H9 (cell line): ENCODE measurements at places on chromosomes 1 and 21. TPM values are rescaled to one million over a fixed set of nuclear protein-coding genes. Genes with fewer than 3 reads are reported as not detected.

RCSD1 gene
- 0.13 and 0.26 TPM in 2 replicates for total RNA-seq

GPR37L1 gene
- total RNA-seq, result 0.11 TPM in 2 replicates

LYPD8 gene
- not detected in 2 replicates for total RNA-seq

PLXNA2 gene
- total RNA-seq, result 0.57 and 0.64 TPM in 2 replicates

CD34 gene
- total RNA-seq, result 0.02 and 0.35 TPM in 2 replicates

SYT2 gene
- 3.2 and 3.3 TPM in 2 replicates for total RNA-seq

TSTD1 gene
- 73.7 and 77.0 TPM in 2 replicates for total RNA-seq

UBE2U gene
- not detected in 2 replicates for total RNA-seq

DNA sequence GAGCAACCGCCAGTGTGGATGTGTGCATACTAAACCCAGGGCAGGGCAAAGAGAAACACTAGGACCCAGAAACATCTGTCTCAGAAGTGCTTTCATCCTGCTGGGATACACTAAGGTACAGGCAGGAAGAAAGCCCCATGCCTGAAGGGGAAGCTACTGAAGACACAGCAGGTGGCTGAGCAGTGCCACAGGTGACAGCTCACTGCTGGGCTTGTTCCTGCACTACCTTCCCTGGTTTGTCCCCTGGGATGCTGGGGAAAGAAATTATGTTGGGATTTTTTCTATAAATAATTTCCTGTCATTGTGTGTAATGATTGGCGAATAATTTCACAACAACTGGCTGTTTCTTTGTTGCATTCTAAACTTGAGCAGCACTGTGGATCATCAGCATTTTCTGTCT lies 245.3 kb upstream of the RAB4A start:
- no peak for DNase-seq

DNA sequence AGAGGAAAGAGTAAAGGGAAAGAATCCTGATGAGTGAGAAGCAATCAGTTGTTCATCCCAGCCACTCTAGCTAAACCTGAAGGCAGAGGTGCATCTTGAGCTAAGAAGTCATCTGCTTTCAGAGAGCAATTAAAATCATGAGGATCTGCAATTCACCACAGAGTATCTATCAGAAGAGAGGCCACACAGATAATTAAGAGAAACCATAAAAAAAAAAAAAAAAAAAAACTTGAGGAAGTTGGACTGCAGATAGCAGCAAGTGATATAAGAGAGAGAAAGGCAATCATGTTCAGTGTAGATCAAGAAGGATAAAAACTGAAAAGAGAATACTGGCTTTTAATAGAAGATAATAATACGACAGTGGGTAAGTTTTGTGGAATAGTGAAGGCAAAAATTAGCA lies 17.7 kb downstream of the FOXJ3 start:
- no peak for DNase-seq

DNA sequence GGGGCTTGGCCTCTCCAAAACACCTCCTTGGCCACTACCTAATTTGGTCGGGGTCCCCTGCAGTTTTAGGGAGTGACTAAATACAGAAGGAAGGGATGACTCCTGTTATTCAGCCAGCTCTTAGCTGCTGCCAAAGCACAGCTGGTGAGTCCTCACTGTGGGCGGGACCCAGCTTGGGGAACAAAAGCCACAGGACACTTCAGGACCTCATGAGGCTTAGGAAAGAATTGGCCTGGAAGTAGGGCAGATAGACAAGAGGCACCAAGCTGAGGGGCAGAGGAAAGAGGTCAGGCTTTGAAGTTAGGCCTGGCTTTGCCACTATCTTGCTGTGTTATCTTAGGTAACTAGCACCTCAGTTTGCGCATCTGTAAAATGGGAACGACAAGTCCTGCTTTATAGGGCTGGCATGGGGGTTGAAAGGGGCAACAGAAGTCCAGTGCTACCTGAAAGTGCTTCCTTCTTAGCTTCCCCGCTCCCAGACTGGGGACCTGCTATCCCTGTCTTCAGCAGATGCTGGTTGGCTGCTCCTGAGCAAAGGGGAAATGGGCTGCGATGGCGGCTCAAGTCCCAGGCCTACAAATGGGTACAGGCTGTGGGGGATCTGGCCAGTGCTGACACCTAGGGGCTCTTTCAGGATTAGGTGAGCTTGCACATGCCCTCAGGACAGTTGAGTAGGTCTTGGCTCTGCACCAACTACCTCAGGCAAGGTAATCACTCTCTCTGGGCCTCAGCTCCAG lies 15.7 kb downstream of the IFI6 start:
- DNase-seq, result peak; percentile 89

DNA sequence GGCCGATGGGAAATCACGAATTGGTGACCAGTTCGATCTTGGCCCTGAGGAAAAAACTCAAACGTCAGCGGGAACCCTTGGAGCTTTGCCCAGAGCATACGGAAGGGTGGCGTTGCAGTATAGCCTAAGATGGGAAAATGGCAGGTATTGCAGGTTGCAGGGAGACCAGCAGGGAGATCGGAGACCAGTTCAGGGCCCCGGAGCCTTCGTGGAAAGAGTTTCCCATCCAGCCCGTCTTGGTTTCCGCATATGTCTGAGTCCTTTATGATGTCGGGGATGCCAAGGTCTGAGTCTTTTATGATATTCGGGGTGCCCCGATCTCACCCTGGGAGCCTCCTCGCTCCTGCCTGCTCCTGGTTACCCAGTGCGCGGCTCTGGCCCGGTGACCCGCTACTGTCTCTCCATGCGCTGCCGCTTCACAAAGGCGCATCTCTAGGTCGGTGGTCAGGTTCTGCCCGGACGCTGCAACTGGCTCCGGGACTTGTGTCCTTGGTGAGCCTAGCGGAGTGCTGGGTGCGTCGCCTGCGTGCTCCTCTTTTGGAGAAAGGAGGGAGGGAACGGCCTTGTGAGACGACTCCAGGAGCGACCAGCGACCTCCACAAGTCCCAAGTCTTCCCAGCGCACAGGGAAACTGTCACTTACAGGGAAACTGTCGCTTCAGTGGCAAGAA lies 94.2 kb downstream of the PRKAB2 start:
- no peak for DNase-seq

DNA sequence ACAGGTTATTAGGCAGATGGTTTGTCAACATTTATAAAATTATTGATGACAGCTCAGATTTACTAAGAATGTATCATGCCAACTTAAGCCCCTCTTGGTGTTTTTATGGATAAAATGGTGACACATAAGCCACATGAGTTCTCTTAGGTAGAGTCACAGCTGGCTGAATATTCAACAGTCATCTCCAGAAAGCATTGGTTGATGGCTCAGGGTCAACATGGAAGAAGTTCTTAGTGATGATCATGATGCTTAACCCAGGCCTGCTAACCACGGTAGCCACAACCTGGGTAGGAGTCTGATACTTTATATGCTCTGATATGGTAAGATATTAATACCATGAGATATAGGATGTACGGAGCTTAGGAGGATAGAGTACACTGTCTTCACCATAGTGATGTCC lies 46.4 kb upstream of the SIPA1L2 start:
- no peak for DNase-seq

- no peak for DNase-seq
Observed at GRCh38 chr1:3345792-3346191, 108.7 kb upstream of the ARHGEF16 start.

- DNase-seq, result no peak
Observed at GRCh38 chr21:14903172-14903865, 161.5 kb downstream of the NRIP1 start.

DNA sequence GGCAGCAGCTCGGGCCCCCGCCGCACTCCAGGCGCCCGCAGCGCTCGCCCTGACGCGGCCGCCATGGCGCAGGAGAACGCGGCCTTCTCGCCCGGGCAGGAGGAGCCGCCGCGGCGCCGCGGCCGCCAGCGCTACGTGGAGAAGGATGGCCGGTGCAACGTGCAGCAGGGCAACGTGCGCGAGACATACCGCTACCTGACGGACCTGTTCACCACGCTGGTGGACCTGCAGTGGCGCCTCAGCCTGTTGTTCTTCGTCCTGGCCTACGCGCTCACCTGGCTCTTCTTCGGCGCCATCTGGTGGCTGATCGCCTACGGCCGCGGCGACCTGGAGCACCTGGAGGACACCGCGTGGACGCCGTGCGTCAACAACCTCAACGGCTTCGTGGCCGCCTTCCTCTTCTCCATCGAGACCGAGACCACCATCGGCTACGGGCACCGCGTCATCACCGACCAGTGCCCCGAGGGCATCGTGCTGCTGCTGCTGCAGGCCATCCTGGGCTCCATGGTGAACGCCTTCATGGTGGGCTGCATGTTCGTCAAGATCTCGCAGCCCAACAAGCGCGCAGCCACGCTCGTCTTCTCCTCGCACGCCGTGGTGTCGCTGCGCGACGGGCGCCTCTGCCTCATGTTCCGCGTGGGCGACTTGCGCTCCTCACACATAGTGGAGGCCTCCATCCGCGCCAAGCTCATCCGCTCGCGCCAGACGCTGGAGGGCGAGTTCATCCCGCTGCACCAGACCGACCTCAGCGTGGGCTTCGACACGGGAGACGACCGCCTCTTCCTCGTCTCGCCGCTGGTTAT lies 2.8 kb downstream of the KCNJ9 start:
- DNase-seq, result peak; percentile 92

DNA sequence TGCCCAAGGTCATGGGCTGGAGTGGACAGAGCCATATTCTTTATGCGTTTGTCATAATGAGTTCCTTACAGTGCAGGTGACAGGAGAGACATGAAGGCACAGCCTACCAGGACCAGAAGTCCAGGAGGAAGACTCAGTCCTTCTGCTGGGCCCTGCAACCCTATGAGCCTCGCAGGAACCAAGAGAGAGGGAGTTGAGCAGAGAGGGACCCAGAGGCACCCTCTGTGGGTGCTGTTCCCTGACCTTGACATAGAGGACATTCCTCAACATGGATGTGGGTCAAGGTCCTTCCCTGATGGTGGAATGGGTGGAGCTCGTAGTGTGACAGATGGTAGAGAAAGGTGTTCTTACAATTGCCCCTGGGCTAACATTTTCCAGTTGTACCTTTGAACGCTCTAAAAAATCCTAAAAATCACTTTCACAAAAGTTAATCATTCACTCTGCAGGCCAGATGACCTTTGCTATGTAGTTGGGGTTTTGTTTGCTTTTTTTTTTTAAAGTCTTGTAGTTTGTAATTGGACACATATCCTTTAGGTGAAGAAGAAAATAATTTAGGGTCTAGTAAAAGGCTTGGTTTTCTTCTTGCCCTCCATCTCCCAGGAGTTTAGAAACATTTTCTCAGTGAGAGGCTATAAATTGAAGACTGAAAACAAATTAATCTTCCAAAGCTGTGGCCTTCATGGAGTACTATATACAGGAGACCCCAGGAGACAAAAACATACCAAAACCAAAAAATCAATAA lies 41.9 kb downstream of the MAB21L3 start:
- no peak for DNase-seq
